Muscle of leg (tissue), 16 donors: ENCODE measurements at places on chromosomes 1 and 21. TPM values are rescaled to one million over a fixed set of nuclear protein-coding genes. Genes with fewer than 3 reads are reported as not detected.

GRCh38 chr21:29304597-29304996 is 5.9 kb downstream of the BACH1 start:
- DNase-seq: no peak

DNA sequence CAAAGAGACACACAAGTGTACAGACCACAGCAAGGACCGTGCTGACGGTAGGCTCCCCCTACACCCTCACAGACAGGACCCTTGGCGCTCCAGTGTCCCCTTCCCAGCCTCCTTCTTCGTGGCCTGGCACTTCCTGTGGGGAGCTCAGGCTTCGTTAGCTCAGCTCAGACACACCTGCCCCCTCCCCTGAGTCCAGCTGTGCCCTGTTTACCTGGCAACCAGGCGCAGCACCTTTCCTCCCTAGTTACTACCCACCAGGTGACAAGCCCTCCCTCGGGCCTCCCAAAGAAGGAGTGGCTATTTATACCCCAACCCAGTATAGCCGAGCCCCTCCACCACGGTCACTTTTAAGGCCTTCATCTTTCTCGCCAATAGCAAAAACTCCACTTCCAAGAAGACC is 4.7 kb downstream of the CELF3 start:
- DNase-seq: no peak

- no peak for DNase-seq
Observed at GRCh38 chr1:15452216-15452615, 4.3 kb upstream of the CELA2A start.

GRCh38 chr1:54421101-54421504 is 14.9 kb upstream of the SSBP3 start:
- DNase-seq: no peak

- peak; percentile 4 for DNase-seq
Observed at GRCh38 chr21:21807598-21807903, 809.3 kb downstream of the NCAM2 start.

DNA sequence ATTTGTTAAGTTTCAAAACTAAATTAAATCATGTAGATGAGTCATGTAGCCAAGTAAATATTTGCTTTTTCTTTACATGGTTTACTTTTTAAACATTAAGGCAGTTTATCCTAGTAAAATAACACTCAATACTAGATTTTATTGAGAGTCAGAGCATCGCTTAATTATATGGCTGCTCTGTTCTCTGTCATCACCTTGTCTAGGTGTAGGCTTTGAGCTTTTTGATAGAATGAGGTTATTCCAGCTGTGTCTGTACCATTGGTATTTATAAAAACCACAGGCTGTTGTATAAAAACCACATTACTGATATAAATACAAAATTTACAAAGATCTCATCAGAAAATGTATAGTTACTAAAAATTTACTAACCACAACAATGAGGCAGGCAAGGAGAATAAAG is 42.5 kb upstream of the GPR52 start:
- no peak for DNase-seq

The IGSF21 gene
- polyA plus RNA-seq: not detected

The NTRK1 gene
- 1.4 TPM for polyA plus RNA-seq
